ENCODE measurements at places on chromosomes 6 and 20.

DNA sequence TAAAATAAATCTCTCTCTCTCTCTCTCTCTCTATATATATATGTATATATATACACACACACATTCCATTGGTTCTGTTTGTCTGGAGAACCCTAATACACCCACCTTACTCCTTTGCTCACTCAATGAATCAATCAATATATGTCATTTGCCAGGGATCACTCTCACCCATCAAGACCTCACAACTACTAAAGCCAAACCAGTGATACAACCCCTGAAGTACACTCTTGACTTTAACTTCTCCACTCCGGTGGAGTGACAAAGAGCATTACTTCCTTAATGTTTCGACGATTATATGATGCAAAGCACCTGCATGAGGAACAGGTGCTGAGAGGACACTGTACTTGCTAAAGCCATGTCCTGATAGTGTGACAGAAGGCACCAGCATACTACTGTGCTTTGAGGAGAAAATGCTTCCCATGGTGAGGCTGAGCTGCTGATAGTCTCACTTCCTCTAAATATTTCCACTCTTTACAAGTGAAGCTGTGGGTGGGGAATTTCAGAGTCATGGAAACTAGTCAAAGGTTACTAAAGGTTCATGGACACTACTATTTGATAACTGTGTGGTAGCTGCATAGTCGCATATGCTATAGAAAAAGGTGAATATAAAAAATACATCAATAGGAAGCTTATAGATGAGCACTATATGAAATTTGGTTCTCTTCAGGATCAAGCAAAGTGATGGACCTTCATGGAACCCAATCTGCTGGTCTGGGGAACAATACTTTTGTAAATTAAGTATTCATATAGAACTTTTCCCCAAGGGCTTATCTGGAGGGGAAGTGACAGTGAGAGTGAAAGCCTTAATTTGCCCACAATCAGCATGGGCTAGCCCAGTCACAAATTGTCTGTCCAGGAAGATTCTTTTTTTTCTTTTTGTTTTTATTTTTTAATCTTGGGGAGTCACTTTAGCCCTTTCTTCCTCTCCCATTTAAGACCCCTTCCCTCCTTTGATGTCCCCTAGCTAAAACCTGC lies 141.9 kb upstream of the NEDD9 start:
- DNase-seq = no peak

DNA sequence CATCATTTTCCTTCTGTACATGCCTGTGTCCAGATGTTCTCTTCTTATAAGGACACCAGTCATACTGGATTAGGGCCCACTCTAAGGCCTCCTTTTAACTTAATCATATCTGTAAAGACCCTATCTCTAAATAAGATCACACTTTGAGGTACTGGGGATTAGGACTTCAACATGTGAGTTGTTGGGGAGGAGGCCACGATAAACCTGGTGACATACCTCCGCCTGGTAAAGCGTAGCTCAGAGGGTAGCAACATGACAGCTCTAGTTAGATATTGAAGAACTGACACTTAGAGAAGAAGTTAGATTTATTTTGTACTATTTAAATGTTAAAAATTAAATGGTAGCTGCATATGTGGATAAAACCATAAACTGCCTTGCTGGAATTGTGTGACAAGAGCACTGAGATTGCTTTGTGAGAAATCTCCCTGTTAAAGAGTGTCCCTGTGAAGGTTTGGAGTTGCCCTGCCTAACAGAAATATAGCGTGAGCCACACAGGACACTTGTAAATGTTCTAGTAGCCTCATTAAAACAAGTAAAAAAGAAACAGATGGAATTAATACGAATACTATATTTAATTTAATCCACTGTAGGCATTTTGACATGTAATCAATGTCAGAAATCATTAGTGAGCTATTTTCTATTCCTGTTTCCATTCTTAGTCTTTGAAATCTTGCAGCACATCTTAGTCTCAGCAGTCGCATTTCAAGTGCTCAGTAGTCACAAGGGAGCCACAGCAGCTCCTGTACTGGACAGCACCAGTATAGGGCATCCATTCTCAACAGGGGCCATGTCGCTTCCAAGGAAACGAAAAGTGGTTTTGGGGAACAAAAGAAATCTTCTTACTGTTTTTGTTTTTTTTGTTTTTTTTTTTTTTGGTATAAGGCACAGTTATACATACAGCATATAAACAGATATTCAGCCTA lies 13.4 kb downstream of the PLCB1 start:
- DNase-seq = no peak

GRCh38 chr6:96013531-96013930 lies 2.2 kb upstream of the FUT9 start:
- no peak for DNase-seq

GRCh38 chr6:45590226-45590625 lies 212.5 kb upstream of the SUPT3H start:
- DNase-seq = no peak

GRCh38 chr20:50992733-50993457 lies 30.0 kb downstream of the KCNG1 start:
- DNase-seq = no peak

- DNase-seq = no peak
Observed at GRCh38 chr6:158826819-158827501, 7.8 kb upstream of the EZR start.

DNA sequence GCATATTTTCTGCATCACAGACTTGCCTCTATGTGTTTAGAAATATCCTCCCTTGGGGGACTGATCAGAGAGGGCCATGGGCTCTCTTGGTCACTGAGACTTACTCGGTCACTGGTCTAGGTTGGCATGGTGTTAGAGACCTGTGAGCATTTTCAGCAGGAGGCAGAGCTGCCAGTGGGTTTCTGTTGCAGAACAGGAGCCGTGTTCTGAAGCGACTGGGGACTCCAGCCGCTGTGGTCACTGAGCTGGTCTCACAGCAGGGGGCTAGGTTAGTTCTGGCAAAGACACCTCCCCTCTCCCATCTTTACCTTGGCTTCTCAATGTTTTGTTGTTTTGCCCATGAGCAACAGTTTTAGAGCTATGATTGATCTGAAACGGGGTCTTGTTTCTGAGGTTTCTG lies 8.7 kb downstream of the TMEM181 start:
- no peak for DNase-seq

- no peak for DNase-seq
Observed at GRCh38 chr6:32794510-32794909, 22.3 kb downstream of the HLA-DOB start.

DNA sequence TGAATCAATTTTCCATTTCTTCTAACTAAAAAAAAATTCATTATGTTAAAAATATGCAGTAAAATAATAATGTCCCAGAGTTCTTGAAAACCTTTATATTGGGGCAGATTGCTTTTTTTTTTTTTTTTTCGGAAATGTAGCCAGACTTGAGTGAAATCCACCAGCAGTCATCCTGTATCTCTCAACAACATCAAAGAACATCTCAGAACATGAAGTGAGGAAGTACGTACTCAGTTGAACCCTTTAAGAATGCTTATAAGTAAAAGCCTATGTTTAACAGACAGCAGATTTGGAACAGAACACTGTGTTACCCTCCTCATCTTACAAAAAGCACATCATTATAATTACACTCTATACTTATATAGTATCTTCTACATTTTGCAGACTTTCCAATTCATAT lies 51.0 kb upstream of the SUPT3H start:
- DNase-seq = no peak

GRCh38 chr6:47651505-47651944 lies 46.9 kb upstream of the ADGRF4 start:
- DNase-seq = no peak

DNA sequence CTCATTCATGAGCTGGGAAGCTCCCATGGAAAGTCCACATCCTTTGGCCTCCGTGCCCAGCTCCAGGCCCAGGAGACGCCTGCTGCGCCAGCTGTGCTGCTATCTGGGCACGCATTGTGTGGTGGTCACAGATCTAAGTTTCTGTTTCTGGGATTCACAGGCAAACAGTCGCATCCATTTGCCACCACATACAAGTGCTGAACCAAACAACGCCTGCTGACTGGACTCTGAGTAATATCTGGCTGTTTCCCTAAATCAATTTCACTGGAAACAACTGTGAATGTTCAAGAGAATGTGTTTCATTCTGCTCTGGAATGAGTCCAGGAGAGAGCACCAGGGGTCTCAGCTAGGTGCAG lies 45.5 kb downstream of the IRF4 start:
- no peak for DNase-seq

Data from stimulated activated CD8-positive, alpha-beta memory T cell treated with anti-CD3 and anti-CD28 coated beads, Interleukin-15, amount 100 ng/mL, for 24 hours (primary cell).